ENCODE measurements at places on chromosomes 16 and 17. TPM values are rescaled to one million over a fixed set of nuclear protein-coding genes. Genes with fewer than 3 reads are reported as not detected.

- no peaks in the 10 kb centered on the region for H3K27me3 ChIP-seq
- DNase-seq = peak; percentile 83
- peaks cover 53% of the 10 kb centered on the region for H3K4me1 ChIP-seq
- peak within 1 kb of the TSS; percentile 89 for H3K27ac ChIP-seq
- peaks cover 19% of the 10 kb centered on the region for H3K36me3 ChIP-seq
Measured at GRCh38 chr17:28717578-28718332, at the start of gene RAB34. RAB34 (minus strand) TSS chr17:28717868; CDS start chr17:28717266, 602 bp downstream.

DNA sequence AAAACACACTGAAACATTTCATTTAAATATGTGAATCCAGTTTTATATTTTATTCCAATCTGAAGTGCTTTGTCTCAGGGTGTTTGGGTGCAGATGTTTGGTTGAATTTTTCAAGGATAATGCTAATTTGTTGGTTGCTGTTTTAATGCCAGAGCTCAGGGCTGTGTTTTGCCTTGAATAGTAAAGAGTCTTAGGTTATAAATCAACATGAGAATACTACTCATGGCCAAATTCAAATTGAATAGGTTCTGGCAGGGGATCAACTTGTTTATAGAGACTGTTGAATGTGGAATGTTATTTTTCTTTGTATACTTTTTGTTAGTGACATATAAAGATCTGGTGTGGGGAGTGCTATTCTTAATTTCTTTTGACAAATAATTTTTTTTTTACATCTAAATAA lies 18.8 kb downstream of the TOM1L1 start:
- no peaks in the 10 kb centered on the region for H3K4me1 ChIP-seq
- DNase-seq = no peak
- H3K36me3 ChIP-seq = no peaks in the 10 kb centered on the region
- no peak overlapping the region for H3K4me3 ChIP-seq
- no peaks in the 10 kb centered on the region for H3K27me3 ChIP-seq

GRCh38 chr16:4611337-4612021 lies 3.2 kb downstream of the UBALD1 start:
- DNase-seq = peak; percentile 54
- H3K36me3 ChIP-seq = peaks cover 26% of the 10 kb centered on the region
- H3K4me3 ChIP-seq = no peak overlapping the region
- H3K27me3 ChIP-seq = no peaks in the 10 kb centered on the region
- H3K4me1 ChIP-seq = peaks cover 49% of the 10 kb centered on the region

GINS2 gene
- 0.91 TPM for total RNA-seq

- H3K4me1 ChIP-seq = no peaks in the 10 kb centered on the region
- no peak overlapping the region for H3K27ac ChIP-seq
- H3K36me3 ChIP-seq = no peaks in the 10 kb centered on the region
Measured at GRCh38 chr17:13230350-13231264, 212.8 kb upstream of the ELAC2 start.

DNA sequence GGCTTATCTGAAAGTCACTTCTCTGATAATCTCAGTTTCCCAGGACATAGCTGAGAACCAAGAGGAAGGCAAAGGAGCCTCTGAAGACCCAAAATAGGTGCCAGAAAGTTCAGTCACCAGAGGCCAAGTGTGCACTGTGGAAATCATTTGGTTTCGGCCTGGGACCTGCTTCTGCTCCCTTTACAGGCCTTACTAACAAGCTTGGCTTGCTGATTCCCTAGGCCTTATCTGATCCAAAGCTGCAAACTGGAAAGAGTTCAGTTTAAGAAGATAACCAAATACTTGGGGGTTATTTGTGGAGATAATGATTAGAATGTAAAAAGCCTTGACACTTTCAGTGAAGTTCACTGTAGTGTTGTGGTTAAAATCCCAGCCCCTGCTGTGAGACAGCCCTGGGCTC lies 17.0 kb downstream of the ITGA3 start:
- no peak overlapping the region for H3K27ac ChIP-seq
- no peak overlapping the region for H3K4me3 ChIP-seq
- DNase-seq = no peak

DNA sequence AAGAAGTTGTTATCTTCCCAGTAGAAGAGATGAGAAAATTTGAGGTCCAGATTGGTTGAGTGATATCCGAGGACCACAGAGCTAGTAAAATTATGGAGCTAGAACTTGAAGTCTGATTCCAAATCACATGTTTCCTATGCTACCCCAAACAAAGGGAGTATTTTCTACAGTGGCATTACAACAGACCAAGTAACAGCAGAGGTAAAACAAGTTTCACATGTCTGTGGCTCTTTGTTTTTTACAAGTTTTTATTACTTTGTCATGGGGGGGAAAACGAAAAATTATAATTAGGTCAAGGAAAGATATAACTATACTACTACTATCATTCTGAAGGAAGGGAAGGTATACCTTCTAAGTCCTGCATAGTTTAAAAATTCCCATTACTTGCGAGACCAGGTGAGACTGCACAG lies 49.4 kb downstream of the KANSL1 start:
- peaks cover 55% of the 10 kb centered on the region for H3K4me1 ChIP-seq
- no peak overlapping the region for H3K4me3 ChIP-seq
- no peak overlapping the region for H3K27ac ChIP-seq
- H3K27me3 ChIP-seq = no peaks in the 10 kb centered on the region
- no peak for DNase-seq
- no peaks in the 10 kb centered on the region for H3K36me3 ChIP-seq

- no peak overlapping the region for H3K27ac ChIP-seq
- DNase-seq = no peak
- no peak overlapping the region for H3K4me3 ChIP-seq
- no peaks in the 10 kb centered on the region for H3K36me3 ChIP-seq
Measured at GRCh38 chr17:7781429-7781828, 52.6 kb upstream of the KDM6B start.

- H3K36me3 ChIP-seq = no peaks in the 10 kb centered on the region
- no peak overlapping the region for H3K4me3 ChIP-seq
- H3K4me1 ChIP-seq = no peaks in the 10 kb centered on the region
- no peak for DNase-seq
Measured at GRCh38 chr16:31421587-31421986, 6.6 kb downstream of the COX6A2 start.

SRCIN1 gene
- total RNA-seq = 6.3 TPM

- peak overlapping the region; percentile 74 for H3K27ac ChIP-seq
- peak; percentile 59 for DNase-seq
- H3K4me1 ChIP-seq = peaks cover 20% of the 10 kb centered on the region
- H3K27me3 ChIP-seq = no peaks in the 10 kb centered on the region
Measured at GRCh38 chr16:4640572-4641305, 16.1 kb downstream of the MGRN1 start.

DNA sequence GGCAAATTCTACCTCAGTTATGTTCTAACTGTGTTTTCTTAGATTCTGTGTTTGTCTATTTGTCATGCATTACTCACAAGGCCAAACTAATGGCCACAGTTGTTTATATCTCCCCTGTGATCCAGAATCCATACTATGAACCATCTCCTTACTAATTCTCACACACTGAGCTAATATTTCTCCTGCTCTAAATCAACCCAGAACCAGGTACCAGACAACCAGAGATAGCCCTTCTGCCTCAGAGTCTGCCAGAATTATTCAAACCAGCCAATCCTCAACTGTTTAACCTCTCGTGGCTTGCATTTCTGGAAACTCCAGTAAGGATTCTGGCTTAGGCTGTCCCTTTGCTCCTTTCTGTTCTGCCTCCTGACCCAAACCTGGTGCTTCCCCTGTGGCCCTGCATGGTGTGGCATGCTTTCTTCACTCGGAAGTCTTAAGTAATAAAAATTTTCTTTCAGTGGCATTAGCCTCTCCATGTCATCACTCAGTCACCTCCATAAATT lies 59.4 kb downstream of the EFCAB5 start:
- no peaks in the 10 kb centered on the region for H3K36me3 ChIP-seq
- H3K27ac ChIP-seq = no peak overlapping the region
- no peak overlapping the region for H3K4me3 ChIP-seq
- H3K4me1 ChIP-seq = no peaks in the 10 kb centered on the region
- DNase-seq = no peak

TBC1D3 gene
- total RNA-seq = not detected

DNA sequence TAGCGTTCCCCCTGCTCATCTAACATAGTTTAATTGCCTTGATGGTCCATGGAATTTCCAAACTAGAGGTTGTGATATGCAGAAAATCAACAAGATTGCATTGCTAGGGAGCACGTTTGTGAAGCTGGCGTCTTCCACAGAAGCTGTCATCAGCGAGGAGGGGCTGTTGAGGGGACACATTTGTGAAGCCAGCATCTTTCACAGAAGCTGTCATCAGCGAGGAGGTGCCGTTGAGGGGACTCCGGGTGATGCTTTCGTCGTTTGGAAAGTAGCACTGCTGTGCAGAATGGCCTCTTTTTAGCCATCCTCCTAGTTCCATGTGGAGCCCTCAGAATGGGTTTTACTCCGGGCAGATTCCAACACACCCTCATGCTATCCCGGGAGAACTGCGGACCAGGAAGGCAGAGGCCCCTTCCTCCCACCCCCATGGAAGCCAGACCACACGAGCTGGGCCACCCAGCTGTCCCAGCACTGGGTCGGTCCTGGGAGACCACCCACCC lies 119.6 kb upstream of the CHMP6 start:
- H3K4me1 ChIP-seq = peaks cover 16% of the 10 kb centered on the region
- H3K27ac ChIP-seq = no peak overlapping the region
- DNase-seq = no peak
- H3K4me3 ChIP-seq = no peak overlapping the region

MMP15 gene
- 14.7 TPM for total RNA-seq

Measured in upper lobe of left lung (tissue), 6 donors.